ENCODE measurements at places on chromosomes 4 and X. TPM values are rescaled to one million over a fixed set of nuclear protein-coding genes. Genes with fewer than 3 reads are reported as not detected.

GRCh38 chr4:7861440-7861881 lies 78.2 kb downstream of the AFAP1 start:
- no peak for DNase-seq

GRCh38 chr4:148344941-148345340 lies 97.3 kb downstream of the NR3C2 start:
- DNase-seq, result no peak

Gene HS6ST2
- not detected for total RNA-seq

Gene HNRNPH2
- 41.1 TPM for total RNA-seq

Gene SYNPO2
- total RNA-seq, result 1.2 TPM

Gene TGIF2LX
- not detected for total RNA-seq

Gene GYPB
- total RNA-seq, result not detected

GRCh38 chrX:110795645-110796406 lies at the start of gene CHRDL1:
TSS of gene CHRDL1 (minus strand) at chrX:110795817. CDS start at chrX:110792181, 3,636 bp downstream.
- DNase-seq, result peak; percentile 21

DNA sequence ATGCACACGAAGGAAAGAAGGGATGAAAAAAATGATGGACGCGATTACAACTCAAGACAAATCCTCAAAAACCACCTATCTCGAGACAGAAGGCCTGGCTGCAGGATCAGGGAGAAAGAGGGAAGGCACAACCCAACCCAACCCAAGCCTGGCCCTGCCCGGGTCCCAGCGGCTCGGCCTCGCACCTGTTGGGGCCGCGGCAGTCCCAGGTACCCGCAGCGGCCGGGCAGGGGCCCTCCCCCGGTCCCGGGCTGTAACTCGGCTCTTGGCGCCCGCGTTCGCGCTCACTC lies 464 bp downstream of the RASGEF1B start:
- no peak for DNase-seq

DNA sequence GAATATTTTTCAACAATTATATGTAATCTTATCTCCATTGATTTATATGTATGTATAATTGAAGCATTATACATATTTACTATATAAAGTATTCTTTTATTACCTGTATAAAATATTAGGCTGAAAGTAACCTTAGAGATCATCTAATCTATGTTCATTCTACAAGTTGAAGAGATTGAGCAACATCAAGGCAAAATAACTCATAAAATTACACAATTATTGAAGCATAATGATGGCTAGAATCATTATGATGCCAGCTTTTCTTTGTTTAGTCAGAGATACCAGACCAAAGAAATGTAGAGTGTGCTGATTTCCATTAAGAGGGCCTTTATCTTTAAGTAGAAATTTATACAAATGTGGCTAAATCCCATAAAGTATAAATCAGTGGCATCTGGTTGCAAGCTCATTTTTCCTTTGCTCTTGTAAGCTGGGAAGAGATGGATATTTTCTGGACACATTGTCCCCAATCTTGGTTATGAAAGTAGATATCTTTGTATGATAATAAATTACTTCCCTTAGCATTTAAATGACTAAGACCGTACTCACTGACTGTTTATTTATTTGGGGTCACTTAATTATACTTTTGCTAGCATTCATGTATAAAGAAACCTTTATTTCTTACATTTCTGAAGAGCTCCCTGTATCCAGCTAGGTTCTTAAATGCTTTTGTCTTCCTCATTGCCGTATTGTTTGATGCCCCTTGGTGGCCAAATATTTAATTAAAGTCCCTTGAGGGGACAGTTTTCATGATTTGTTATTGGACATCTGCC lies 339.8 kb downstream of the PCDH7 start:
- no peak for DNase-seq

DNA sequence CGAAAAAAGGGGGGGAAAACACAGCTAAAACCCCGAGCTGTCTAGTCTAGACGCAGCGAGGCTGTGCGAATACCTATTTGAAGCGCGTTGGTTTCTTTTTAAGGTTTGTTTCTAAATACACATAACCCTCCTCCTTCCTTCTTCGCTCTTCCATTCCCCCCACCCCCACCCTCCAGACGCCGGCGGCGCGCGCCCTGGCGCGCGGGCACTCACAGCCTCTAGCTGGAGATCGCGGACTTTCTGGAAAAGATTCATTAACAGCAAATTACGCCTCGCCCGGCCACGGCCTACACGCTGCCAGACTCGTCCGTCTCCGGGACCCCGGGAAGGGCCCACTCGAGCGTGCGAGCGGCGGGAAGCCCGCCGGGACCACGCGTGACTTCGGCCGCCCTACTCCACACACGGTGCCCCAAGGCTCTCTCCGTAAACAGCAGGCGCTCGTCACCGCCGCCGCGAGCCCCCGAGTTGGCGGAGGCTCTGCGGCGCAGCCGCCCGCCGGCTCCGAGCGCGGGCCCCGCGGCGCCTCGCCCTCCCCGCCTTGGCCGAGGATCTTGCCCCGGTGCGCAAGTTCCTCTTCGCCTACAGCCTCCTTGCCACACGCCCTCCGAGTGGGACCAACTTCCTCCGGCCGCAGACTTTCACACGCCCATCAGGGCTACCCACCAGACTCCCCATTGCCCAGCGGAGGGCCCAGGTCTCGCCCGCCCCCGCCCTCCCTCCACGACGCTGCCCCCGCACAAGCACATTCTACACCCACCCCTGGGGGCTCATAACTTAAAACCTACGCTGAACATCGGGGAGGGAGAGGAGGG lies 2.0 kb downstream of the BCOR start:
- no peak for DNase-seq

Gene BEX4
- total RNA-seq, result 23.3 TPM

DNA sequence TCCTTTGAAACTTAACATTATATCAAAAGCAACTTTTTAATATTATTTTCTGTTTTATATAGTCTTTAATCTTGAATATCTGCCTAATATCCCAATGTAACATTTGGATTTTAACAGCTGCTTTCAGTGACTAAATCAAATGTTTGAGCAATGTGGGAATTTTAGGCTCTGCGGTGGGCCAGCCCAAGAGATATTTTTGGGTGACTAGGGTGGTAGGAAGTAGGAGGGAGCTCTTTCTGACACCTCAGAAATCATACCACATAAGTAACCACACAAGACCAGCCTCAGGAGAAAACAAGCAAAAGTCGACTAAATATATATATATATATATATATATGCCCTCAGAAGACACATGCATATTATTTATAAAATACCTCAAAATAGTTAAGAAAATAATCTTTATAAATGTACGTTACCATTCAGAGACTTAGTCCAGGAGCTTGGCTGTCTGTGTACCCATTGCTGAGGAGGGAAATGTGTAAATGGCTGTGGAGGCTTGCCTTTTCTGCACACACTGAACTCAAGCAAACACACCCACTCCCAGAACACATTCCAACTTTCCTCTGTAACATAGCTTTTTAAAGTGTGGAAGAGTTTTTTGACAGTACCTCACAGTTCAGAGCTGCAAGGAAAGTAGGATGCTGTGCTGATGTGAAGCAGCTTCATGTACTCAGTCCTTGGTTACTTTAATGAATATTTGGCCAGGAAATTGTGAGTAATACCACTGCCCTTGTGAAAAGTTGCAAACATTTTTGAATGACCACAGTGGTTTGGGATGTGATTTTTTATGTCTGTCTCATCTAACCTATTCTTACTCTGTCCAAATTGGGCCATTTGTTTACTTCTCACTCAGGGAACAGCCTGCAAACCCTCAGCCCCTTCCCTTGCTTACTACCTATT lies at the start of gene RTL3:
TSS of gene RTL3 (minus strand) at position 484 of the 900 bp plus-strand sequence. CDS start 908 bp downstream, outside the sequence.
- DNase-seq, result no peak

Gene CT45A10
- total RNA-seq, result not detected

DNA sequence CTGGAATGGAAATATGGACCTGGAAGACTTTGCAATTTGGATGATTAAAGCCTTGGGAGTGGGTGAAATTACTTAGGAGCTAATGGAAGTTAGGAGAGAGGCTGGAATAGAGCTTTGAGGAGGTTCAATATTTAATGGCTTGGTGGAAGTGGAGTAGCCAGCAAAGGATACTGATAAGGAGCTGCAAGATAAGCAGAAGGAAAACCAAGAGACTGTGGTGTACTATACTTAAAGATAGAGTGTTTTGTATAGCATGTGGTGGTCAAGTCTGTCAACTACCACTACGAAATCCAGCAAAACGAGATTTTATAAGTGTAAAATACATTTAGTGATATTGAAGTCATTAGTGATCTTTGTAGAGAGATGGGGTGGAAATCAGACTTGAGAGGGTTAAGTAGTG lies 54.0 kb upstream of the TMLHE start:
- DNase-seq, result no peak

GRCh38 chr4:17168571-17168970 lies 270.1 kb upstream of the LDB2 start:
- DNase-seq, result no peak

DNA sequence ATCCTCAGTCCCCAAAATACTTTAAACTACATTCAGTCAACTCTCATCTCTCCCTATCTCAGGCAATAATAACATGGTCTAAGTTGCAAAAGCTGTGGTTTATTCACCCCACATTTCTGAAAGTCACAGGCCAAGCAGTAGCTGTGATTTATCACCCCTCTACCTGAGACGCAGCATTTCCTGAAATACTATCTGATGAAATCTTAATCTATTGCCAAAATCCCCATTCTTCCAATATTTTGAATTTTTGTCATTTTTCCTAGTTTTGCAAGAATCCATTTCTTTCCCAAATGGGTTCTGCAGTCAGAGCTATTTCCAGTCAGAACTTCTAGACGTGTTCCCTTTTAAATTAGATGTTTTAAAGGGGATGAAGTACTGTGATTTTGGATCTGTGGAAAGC lies 148.3 kb downstream of the BANK1 start:
- no peak for DNase-seq

Gene GLRB
- not detected for total RNA-seq

DNA sequence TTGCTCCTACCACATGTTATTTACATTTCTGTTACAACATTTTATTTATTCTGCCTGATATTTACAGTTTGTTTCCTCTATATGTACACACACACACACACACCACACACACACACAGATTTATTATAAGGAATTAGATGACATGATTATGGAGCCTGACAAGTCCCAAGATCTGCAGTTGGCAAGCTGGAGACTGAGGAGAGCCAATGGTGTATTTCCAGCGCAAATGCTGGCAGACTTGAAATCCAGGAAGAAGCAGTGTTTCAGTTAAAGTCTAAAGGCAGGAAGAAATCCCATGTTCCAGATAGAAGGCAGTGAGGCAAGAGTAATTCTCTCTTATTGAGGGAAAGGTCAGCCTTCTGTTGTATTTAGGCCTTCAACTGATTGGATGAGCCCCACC lies 1.8 kb upstream of the KLHL4 start:
- no peak for DNase-seq

Gene HADH
- total RNA-seq, result 45.3 TPM

- no peak for DNase-seq
Measured at GRCh38 chr4:120544838-120545237, 377.7 kb downstream of the PRDM5 start.

Gene UGT2B10
- not detected for total RNA-seq

DNA sequence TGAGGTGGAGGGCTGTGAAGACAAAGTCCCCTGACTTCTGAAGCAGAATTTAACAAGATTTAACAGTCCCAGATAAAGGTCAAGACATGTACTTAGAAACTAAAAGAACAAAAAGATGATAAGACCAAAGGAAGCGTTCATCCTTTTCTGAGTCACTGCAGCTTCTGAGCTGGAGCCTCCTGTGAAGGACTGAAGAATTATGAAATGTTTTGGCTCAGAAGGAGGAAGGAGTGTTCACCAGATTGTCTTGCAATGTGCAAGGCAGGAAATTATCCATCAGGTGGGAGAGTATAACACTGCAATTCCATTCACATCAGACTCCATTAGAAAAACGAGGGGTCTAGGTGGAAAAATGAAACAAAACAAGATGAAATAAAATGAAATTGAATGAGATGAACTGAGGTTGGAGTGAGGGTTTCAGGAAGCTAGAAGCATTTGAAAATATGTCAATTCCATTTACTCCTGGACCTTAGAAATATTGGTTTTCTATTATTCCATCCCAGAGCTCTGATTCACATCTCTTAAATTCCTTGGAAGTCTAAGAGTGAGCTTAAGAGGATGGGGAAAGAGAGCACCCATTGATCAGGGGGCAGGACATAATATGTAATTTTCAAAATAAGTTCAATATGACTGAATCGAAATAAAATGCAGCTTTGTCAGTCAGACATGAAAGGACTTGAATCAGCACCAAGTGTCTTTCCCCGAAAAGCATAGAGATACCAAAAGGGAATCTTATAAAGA lies 186.1 kb upstream of the LNX1 start:
- no peak for DNase-seq

Gene CENPVL2
- total RNA-seq, result not detected

DNA sequence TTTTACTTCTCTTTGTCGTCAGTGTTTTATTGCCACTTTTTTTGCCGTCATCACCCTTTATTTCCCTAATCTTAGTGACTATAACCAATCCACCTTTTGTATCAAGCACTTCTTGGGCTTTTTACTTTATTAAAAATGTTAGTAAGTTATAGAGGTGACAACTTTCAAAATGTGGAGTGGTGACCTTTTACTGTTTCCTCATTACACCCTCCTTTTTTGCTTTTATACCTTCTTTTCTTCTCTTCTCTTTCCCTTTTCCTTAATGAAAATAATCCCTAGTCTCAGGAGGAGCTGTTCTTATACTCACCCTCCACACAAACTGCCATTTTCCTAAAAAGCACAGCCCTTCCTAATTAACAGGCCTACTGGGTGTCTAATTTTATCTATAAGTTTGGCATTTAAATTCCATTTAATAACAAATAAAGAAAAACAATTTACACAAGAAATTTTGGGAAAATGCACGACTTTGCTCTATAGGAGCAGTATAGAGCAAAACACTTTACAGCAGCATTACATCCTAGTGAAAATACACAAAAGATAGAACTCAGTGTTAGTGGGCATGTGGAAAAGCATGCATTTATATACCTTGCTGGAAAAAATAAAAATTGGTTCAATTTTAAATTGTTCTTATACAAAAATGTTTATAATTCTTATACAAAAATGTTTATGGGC lies 27.3 kb downstream of the BBS12 start:
- no peak for DNase-seq

- no peak for DNase-seq
Measured at GRCh38 chrX:12843668-12844279, 23.1 kb upstream of the TLR7 start.

Gene GLRA2
- total RNA-seq, result not detected

DNA sequence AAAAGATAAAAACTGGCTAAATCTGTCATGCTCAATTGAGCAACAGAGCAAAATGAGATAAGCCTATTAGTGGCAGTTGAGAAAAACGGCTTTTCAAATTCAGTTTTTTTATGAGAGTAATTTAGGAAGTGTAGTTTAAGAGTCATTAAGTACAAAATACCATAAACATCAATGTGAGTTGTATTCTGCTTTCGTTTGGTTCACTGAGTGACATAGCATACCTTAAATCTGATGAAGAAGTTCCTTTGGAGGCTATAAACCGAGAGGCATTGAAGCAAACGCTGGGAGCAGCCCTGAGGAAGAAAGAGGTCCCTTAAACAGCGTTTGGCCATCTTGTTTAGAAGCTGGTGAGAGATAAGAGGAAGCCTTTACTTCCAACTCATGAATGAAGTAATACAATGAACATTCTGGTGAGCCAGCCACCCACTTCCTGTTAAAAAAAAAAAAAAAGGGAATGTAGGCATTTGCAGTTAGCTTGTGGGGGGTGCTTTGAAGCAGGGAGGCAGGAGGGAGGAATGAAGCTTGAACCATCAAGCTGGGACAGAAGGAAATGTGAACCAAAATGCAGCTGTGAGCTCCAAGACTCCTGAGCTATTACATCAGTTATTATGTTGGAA lies 132.3 kb downstream of the ZNF330 start:
- no peak for DNase-seq

Gene P2RY10
- 77.4 TPM for total RNA-seq

Data from activated naive CD8-positive, alpha-beta T cell treated with anti-CD3 and anti-CD28 coated beads, Interleukin-2, amount 10 ng/mL, durations not matched to agents 7 days and 5 days (primary cell).